ENCODE measurements at places on chromosomes 1 and 21. TPM values are rescaled to one million over a fixed set of nuclear protein-coding genes. Genes with fewer than 3 reads are reported as not detected.

- no peaks in the 10 kb centered on the region for H3K27me3 ChIP-seq
- no peaks in the 10 kb centered on the region for H3K36me3 ChIP-seq
- DNase-seq = no peak
- no peak overlapping the region for H3K4me3 ChIP-seq
Observed at GRCh38 chr1:62906428-62906886, 122.5 kb downstream of the ATG4C start.

DNA sequence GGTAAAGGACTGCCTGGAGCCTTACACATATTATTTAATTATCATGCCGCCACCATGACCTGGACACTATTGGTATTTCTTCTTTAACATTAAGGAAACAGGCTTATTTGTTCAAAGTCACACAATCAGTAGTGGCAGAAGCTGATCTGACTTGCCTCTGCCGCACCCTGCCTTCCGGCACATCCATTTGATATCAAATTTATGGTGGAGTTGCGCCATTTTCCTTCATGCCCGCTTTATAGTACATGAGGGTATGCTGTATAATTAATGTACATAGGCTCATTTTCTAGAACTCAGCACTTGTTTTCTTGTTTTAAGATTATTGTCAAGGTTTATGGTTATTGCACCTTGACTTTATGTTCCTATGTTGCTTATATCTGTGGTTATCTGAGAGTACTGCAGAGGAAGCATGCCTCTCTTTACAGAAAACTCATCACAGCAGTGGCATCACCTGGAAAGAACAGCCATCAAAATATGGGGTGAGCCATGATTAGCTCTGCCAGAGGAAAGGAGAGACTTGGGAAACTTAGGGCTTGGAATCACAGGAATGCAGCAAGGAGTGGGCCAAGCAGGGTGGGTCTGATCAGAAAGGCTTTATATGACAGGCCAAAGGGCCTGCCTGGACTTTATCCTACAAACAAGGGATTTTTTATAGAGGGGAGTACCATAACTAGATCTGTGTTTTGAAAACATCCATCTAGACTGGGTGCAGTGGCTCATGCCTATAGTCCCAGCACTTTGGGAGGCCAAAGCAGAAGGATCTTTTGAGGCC lies 72.2 kb upstream of the GJB5 start:
- no peaks in the 10 kb centered on the region for H3K36me3 ChIP-seq
- H3K4me3 ChIP-seq = no peak overlapping the region
- H3K4me1 ChIP-seq = no peaks in the 10 kb centered on the region

- H3K27me3 ChIP-seq = peaks cover 4% of the 10 kb centered on the region
- no peak overlapping the region for H3K4me3 ChIP-seq
- no peaks in the 10 kb centered on the region for H3K36me3 ChIP-seq
- H3K4me1 ChIP-seq = peaks cover 27% of the 10 kb centered on the region
Observed at GRCh38 chr1:207956986-207957385, 46.1 kb upstream of the CD34 start.

DNA sequence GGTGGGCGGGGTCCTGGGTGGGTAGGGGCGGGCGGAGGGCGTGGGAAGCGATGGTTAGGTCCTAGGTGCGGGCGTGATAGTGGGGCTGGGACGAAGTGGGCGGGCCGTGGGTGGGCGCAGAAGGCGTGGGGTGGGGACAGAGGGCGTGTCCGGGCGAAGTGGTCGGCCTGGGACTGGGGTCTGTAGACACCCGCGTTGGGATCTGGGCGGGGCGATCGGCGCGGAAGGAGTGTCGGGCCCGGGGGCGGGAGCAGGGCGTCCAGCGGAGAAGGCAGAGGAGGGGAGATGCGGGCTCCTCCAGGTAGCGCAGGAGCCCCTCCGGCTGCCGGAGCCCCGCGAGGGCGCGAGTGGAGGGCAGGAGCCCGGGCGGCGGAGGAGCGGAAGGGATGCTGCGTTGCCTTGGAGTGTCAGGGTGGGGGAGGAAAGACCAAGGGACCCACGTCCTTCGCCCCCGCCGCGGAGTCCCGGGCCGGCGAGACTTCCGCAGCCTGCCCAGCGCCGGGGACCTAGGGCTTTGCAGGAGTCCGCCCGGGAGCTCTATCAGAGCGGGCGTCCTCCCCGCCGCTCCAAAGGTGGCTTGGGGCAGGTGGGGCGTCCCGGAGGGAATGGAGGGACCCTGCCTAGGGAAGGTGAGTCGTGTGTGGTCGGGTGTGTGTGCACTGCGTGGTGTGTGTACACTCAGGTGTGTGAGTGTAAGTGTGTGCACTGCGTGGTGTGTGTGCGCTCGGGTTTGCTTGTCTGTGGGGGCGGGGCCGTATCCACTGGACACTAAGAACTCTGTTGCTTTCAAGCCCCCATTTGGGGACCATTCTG lies 27.0 kb upstream of the PRSS38 start:
- H3K27ac ChIP-seq = peak overlapping the region; percentile 84
- H3K27me3 ChIP-seq = no peaks in the 10 kb centered on the region
- peak overlapping the region; percentile 54 for H3K4me3 ChIP-seq
- no peaks in the 10 kb centered on the region for H3K36me3 ChIP-seq
- peaks cover 13% of the 10 kb centered on the region for H3K4me1 ChIP-seq

GRCh38 chr1:163406772-163407171 lies 85.0 kb downstream of the NUF2 start:
- H3K36me3 ChIP-seq = no peaks in the 10 kb centered on the region
- no peak overlapping the region for H3K4me3 ChIP-seq
- H3K27ac ChIP-seq = no peak overlapping the region

Gene DFFB
- total RNA-seq = 6.1 TPM

Gene PIGM
- total RNA-seq = 3.3 TPM

Measured in sigmoid colon (tissue), 7 donors.